Vagina (tissue), 2 donors: ENCODE measurements at places on chromosomes 6 and 20. TPM values are rescaled to one million over a fixed set of nuclear protein-coding genes. Genes with fewer than 3 reads are reported as not detected.

- DNase-seq = no peak
Observed at GRCh38 chr20:54340206-54340605, 132.3 kb downstream of the PFDN4 start.

DNA sequence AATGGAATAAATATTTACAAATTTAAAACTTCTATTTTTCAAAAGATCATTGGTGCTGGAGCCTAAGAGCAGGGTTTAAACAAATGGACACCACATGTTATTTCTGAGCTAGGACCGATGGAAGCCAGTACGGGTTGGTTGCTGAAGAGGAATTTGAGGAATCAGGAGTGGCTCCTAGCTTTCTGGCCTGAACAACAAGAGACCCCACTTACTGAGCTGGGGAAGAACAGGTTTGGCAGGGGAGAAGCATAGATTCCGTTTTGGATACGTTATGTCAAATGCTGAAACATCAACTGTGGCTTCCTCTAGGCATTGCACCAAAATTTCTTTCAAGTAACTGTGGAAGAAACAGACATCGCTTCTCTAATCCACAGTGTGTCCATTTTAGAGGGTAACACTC, 6.7 kb downstream of the WDR27 start:
- no peak for DNase-seq

GRCh38 chr6:13709689-13710551, 1.7 kb downstream of the RANBP9 start:
- no peak for DNase-seq

Gene LZTS3
- 12.8 TPM for total RNA-seq

Gene OXT
- total RNA-seq = not detected

DNA sequence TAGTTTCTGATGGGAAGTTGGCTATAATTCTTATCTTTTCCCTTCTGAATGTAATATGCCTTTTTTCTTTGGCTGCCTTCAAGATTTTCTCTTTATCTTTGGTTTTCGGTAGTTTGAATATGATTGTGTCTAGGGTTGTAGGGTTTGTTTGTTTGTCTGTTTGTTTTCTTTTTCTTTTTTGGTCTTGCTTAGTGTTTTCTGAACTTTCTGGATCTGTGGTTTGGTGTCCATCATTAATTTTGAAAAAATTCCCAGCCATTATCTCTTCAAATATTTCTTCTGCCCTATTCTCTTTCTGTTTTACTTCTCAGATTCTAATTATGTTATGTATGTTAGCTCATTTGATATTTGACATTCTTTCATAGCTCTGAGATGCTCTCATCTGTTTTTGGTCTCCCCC, 79.4 kb downstream of the CHMP4B start:
- DNase-seq = no peak

- DNase-seq = no peak
Observed at GRCh38 chr20:32474967-32475811, 109.9 kb downstream of the NOL4L start.

GRCh38 chr6:155186052-155186658, 77.7 kb upstream of the CLDN20 start:
- DNase-seq = no peak

DNA sequence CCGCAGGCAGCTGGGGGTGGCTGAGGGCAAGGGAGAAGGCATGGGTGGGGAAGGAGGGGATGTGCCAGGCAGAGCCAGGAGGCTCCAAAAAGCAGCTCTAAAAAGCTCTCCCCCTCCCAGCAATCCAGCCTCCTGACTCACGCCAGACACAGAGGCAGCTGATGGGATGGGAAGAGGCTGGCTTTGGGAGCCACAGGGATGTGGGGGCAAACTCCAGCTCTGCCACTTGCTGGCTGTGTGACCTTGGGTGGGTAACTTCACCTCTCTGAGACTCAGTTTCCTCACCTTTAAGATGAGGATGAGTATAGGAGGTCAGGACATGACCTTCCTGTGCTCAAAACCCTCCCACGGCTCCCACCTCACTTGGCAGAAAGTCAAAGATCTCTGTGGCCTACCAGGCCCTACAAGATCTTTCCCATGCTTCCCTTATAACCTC, 148.9 kb downstream of the CEBPB start:
- DNase-seq = no peak

DNA sequence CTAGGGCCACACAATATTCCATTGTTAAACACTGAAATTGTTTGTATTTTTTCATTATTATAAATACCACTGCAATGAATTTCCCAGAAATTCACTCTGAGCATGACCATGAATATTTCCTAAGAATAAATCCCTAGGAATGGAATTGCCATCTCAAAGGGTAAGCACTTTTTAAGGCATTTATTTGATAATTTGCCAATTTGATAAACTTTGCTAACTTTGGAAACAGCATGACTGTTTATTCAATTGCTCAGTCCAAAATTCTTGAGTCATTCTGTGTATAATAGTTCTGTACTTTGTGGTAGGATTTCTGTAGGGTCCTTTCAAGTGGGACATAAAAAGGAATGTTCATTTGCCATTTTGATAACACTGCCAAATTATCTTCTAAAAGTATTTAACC, 44.2 kb upstream of the TOX2 start:
- DNase-seq = no peak

- DNase-seq = peak; percentile 1
Observed at GRCh38 chr20:45465491-45466266, 3.9 kb upstream of the WFDC2 start.

- DNase-seq = no peak
Observed at GRCh38 chr20:45576995-45577394, 2.1 kb downstream of the WFDC8 start.

DNA sequence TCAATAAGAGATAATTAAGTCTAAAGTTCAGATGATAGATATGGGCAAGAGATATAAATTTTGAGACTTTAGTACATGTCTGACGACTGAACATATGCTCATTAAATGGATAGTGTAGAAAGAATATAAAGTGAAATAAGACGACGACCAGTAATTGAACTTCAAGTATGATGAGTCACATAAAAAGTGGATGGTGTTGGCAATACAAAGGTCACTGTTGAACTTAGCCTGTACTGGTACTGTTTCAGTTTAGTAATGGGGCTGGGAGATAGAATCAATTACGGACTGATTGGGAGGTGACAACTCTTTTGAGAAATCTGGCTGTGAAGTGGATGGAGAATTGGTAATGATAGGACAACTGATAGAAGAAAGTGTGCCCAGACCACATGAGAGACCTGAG, 68.1 kb downstream of the IBTK start:
- DNase-seq = no peak

Gene RIPPLY2
- not detected for total RNA-seq

- DNase-seq = no peak
Observed at GRCh38 chr6:99661870-99662269, 55.2 kb downstream of the PRDM13 start.

- no peak for DNase-seq
Observed at GRCh38 chr20:9298906-9299305, 215.5 kb upstream of the LAMP5 start.

Gene PTPRA
- 45.7 TPM for total RNA-seq

Gene TCFL5
- 11.5 TPM for total RNA-seq

Gene BTNL2
- total RNA-seq = not detected

GRCh38 chr20:5836569-5836968, 86.4 kb downstream of the SHLD1 start:
- no peak for DNase-seq

- no peak for DNase-seq
Observed at GRCh38 chr6:138560130-138560860, 61.0 kb upstream of the NHSL1 start.

DNA sequence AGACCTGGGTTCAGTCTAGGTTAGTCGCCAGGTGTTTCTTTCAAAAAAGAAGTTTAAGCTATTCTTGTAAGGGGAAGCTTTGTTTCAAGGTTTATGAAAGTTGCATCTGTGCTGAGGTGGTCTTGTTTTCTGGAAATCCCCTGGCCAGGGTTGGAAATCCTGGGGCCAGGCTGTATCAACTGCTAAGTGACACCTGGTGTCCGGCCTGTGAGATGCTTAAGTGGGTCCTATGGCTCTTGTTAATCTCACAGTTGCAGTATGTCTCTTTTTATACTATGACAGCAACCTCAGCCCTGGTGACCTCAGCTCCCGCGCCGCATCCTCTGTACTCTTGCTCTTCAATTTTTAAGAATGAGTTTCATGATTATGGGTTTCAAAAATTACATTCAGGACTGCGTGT, 72.0 kb downstream of the CHMP4B start:
- DNase-seq = no peak

Gene ADGRF1
- total RNA-seq = 8.3 TPM

DNA sequence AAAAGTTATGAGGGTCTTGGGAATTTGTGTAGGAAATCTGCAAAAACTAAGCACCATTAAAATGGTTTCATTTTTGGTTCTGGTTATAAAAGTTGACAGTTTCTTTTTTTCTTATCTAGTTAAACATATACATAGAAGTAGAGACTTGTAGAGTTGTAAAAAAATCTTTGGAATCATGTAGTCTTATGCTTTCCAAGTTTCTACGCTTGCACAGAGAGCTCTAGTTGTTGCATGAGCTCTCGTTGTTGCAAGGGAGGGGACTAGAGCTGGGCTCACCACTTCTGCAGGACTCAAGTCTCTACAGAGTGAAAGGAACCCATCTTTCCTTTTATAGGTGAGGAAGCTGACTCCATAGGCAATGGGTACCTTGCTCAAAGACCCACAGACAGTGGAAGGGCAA, 21.6 kb upstream of the CCN2 start:
- DNase-seq = no peak

- DNase-seq = no peak
Observed at GRCh38 chr6:7769702-7770101, 43.8 kb downstream of the BMP6 start.

DNA sequence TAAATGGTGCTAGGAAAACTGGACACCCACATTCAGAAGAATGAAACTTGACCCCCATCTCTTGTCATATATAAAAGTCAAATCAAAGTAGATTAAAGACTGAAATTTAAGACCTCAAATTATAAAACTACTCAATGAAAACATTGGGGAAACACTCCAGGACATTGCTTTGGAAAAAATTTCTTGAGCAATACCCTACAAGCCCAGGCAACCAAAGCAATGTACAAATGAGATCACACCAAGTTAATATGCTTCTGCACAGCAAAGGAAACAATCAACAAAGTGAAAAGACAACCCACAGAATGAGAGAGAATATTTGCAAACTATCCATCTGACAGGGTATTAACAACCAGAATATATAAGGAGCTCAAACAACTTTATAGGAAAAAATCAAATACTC, 407.9 kb upstream of the BTBD3 start:
- no peak for DNase-seq

DNA sequence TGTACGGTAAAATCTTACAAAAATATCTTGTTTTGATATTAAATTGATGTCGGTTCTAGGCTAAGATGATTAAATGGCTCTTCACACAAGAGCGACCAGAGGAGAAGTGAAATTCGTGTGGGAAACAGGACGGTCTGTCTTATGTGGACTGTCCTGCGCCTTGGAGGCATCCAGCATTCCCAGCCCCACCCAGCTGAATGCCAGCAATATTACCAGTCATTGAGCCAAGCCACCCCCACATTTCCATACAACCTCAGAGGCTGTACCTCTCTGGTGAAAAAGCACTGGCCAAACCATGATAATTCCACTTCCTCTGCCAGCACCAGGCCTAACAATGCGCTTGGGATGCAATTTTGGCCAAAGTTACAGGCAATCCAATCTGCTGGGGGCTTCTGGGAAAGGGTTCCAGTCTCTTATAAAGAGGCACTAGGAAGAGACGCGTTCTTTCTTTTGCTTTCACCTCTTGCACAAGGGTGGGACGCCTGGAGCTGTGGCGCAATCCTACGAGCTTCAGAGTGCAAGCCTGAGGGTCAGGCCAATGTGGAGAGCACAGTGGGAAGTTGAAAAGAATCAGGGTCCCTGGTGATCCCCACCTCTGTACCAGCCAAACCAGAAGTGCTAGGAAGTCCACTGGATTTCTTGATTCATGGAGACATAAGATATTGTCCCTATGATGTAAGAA, 213.1 kb downstream of the PREX1 start:
- no peak for DNase-seq

Gene WFDC5
- total RNA-seq = 6.1 TPM

GRCh38 chr6:135438907-135439535, 58.5 kb downstream of the AHI1 start:
- no peak for DNase-seq

Gene BPIFB2
- not detected for total RNA-seq

Gene TBXT
- total RNA-seq = not detected

Gene SLC22A23
- 40.5 TPM for total RNA-seq

GRCh38 chr20:22824077-22824476, 211.0 kb upstream of the SSTR4 start:
- DNase-seq = peak; percentile 19

GRCh38 chr20:64079273-64080012, at the start of gene RGS19:
Gene RGS19 (minus strand): TSS chr20:64079518. CDS start chr20:64076886, 2,632 bp downstream.
- DNase-seq = no peak

Gene EFCAB8
- total RNA-seq = not detected

DNA sequence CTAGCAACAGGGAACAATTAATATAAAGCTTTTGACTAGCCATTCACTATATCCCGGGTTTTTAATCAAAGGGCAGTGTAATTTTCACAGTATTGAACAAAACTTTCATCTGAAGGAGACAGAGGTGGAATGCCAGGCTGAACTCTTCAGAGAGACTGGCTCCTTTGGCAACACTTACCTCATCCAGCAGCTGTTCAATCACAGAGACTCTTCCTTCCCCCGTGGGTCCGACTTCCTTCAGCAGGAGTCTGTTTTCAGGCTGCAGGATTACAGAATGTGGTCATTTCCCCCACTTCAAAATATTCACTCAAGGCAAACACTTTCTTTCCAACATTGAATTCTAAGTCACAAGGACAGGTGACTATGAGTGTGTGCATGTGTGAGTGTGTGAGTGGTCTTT, 76.6 kb downstream of the DZANK1 start:
- no peak for DNase-seq

GRCh38 chr6:106899697-106900096, 74.8 kb downstream of the CD24 start:
- DNase-seq = no peak

GRCh38 chr6:8829796-8830195, 394.5 kb upstream of the SLC35B3 start:
- DNase-seq = no peak

Gene RIN2
- total RNA-seq = 86.9 TPM

DNA sequence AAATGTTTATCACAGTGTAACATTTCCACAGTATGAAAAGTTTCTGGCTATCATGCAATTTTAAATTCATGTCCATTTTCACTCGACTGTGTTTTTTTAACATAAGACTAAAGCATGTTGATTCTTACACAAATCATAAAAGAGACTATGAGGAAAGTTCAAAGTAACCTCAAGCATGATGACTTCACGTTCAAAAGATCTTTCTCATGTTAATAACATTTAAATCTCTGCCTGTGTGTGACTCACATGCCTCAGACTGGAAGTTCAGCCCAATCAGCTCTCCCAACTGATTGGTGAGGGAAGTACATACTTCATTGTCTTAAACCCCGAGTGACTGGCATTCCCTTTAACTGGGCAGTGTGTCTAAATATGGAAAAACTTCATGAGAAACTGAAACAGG, 37.4 kb downstream of the ATXN1 start:
- DNase-seq = no peak

DNA sequence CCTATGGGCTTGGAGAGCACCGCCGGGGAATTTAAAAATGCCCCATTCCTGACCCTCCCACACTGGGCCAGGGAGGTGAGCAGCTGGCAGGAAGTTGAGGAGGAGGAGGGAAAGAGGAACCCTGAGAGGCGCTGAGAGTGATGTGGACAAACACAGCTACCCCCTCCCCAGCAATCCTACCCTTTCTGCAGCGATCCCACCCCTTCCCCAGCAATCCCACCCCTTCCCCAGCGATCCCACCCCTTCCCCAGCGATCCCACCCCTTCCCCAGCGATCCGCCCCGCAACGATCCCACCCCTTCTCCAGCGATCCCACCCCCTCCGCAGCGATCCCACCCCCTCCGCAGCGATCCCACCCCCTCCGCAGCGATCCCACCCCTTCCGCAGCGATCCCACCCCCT, 111.6 kb downstream of the SYCP2 start:
- no peak for DNase-seq

Gene GJA1
- total RNA-seq = 261 TPM

- no peak for DNase-seq
Observed at GRCh38 chr6:45923831-45924391, 91.7 kb downstream of the CLIC5 start.
